ENCODE measurements at places on chromosomes 3 and 15.

DNA sequence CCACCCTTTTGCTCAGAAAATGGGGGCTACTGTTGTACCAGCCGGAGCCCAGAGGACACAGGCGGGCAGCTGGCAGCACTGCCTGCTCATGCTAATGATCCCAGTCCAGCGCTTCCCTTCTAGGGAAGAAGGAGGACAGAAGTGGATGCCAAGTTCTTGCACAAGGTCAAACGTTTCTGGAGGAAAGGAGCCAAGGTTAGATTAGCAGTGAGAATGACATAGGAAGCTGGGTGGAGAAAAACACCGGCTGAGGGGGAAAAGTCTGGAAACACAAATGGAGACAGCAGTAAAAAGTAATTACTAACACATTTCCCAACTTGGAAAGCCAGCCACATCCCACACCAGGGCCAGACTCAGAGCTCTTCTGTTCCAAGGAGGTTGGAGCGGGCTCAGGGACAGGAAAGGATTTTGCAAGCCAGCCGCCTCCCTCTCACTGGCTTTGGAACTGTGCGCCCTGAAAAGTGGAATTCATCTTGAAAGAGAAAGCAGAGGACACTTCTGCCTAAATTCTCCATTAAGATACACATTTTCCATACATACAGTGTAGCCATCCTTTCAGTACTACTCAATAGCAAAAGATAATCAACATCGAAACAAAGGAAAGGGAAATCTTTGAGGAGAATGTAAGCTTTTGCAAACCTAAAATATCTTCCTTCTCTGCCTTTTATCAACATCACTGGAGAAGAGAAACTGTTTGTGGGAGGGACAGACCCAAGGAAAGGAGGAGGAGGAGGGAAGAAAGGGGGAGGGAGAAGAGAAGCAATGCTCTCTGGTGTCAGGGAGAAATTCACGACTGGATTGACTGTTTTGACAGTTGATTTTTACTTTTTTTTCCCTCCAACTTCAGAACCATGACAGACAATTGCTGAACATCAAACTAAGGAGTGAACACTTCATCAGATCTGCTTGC is 133.6 kb downstream of the CD47 start:
- peak; percentile 69 for DNase-seq

GRCh38 chr3:153028381-153028780 is 133.6 kb upstream of the RAP2B start:
- no peak for DNase-seq

DNA sequence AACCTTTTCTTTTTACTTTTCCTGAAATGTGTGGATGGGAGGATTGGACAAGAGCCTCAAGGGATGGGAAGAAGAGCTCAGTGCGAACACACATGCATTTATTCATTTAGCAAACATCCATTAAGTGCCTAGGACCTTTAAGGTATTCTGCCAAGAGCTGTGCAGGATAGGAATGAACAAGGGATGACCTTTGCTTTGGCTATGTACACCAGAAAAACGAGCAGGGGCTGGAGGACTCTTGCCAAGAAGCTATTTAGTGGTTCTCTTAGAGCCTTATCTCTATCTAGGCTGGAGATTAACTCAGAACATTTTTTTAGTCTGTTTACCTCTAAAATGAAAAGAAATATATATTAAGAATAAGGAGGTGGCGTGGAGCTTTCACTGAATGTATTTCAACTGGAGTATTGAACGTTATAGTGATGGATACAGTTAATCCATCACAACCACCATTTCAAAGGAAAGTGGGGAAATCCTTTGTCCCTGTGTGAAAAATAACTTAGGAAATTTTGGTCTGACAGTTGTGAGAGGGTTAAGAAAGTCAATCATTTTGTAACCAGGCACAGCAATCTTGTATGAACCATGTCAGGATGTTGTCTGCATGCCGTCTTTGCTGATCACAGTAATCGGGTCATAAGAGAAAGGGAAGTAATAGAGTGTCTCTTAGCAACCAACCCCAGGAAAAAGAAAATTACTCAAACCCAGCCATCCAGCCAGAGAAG is 279.0 kb downstream of the LPP start:
- no peak for DNase-seq

- DNase-seq = no peak
These were observed 9.1 kb downstream of the CDAN1 start for GRCh38 chr15:42727750-42728381.

GRCh38 chr3:18077128-18077840 is 334.9 kb upstream of the TBC1D5 start:
- DNase-seq = no peak

DNA sequence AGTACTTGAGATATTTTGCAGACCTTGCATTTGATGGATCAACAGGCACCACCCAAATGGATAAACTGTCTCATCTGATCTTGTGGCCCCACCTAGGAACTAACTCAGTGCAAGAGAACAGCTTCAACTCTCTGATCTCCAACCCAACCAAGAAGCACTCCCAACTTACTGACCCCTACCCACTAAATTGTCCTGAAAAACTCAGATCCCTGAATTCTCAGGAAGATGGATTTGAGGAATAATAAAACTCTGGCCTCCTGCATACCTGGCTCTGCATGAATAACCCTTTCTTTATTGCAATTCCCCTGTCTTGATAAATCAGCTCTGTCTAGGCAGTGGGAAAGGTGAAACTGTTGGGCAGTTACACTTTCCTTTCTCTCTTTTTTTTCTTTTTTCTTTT is 247.9 kb downstream of the ZPLD1 start:
- no peak for DNase-seq

- no peak for DNase-seq
These were observed 2.4 kb downstream of the ROBO2 start for GRCh38 chr3:77042343-77042742.

GRCh38 chr15:31270767-31271166 is 55.9 kb upstream of the KLF13 start:
- no peak for DNase-seq

GRCh38 chr15:67013696-67014095 is 51.7 kb upstream of the SMAD3 start:
- no peak for DNase-seq

GRCh38 chr3:157231071-157231470 is 71.1 kb upstream of the CCNL1 start:
- DNase-seq = no peak

DNA sequence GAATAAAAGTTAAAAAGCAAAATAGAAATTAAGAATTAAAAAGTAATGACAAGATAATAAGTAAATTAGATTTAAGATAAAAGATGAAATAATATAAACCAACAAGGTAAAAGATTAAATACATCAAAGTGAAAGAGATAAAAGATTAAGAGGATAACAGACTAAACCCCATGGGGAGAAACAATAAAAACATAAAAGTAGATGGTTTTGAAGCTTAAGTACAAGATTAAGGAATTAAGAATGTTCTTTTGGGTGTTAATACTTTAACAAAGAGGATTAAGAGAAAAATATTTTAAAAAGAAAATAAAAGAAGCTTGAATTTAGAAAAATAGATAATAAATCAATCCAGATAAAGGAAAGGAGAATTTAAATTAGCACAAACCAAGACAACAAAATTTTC is 85.4 kb downstream of the SQOR start:
- DNase-seq = no peak

GRCh38 chr15:44308415-44308814 is 19.9 kb downstream of the GOLM2 start:
- DNase-seq = no peak

GRCh38 chr3:50554553-50554952 is 13.0 kb downstream of the C3orf18 start:
- no peak for DNase-seq

GRCh38 chr3:19596408-19596807 is 337.6 kb downstream of the EFHB start:
- no peak for DNase-seq

DNA sequence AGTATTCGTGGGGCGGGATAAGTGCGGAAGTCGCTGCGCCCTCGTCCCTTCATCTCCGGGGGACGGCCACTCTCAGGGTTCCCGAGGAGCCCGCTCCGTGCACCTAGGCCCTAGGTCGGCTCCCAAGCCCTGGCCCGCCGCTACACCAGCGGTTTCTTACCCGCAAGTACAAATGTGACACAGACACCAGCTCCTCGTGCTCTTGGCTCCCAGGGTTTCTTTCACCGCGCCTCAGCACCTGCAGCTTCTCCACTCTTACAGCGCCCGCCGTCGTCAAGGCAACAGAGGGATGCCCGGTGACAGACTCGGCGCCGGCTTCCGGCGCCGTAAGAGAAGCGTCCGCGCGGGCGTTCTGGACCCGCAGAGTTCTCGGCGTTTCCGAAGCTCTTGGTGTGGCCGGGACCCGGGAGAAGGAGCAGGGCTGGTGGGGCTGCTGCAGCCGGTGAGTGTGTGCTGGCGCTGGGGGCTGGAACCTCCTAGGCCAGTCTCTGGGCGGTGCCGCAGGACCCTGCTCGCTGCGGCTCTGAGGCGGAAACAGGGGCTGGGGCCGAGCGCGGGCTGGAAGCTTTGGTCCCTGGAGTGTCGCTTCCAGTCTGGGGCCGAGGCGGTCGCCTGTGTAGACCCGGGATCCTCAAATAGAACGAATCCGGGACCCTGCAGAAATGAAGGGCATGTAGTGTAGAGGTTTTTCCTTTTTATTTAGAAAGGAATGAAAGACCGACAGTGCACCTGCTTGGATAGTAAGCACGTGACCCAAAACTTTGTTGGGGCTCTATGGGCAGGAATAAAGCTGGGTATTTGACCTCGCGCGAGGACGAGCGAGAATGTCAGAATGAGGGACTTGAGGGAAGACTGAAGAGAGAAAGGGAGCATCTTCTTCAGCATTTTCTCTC is 155.4 kb upstream of the GOLGA6L4 start:
- DNase-seq = peak; percentile 41

DNA sequence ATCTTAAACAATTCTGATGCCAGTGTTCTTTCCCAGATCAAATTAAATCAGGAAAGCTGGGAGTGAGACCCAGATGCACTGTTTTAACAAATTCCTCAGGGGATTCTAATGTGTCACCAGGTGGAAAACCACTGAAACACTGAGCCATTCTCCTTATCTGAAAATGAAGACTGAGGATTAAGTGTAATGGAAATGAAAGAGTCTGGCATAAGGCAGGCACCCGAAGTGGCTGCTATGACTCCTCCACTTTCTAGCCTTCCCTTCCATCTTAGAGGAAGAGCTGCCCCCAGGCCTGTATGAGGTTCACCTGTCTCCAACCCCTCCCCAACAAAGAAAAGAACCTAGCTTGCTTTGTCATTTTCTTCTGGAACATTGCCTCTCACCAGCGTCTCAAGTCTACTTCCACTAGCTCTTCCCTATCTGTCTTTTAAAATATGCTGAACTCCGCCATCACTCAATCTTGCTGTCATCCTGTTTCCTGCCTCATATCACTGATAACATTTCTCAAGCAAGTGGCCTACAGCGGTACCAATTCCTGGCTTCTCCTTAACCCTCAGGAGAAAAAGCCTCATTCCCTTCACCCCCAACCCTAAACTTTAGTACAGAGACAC is 13.7 kb upstream of the ABHD2 start:
- no peak for DNase-seq

DNA sequence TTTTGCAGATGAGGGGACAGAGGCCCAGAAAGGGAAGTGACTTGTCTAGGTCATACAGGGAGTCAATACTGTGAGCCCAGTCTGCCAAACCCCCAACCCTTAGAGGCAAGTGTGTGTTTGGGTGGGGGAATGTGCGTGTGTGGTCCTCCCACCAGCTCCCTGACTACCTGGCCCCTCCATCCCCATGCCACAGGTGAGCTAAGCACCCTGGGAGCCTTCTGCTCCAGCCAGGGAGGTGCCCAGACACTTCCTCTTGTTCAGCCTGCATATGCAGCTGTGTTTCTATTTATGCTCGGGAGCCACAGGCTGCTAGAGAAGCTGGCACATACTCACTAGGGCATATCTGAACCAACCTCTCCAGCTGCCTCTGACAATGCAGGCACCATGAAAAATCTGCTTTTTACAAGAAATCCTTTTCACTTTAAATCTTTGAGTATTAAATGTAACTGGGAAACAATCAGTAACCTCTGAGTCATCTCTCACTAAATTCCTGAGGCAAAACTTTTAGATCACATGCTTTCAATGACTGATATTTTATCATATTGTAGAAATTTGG is 20.7 kb downstream of the TBC1D2B start:
- no peak for DNase-seq

DNA sequence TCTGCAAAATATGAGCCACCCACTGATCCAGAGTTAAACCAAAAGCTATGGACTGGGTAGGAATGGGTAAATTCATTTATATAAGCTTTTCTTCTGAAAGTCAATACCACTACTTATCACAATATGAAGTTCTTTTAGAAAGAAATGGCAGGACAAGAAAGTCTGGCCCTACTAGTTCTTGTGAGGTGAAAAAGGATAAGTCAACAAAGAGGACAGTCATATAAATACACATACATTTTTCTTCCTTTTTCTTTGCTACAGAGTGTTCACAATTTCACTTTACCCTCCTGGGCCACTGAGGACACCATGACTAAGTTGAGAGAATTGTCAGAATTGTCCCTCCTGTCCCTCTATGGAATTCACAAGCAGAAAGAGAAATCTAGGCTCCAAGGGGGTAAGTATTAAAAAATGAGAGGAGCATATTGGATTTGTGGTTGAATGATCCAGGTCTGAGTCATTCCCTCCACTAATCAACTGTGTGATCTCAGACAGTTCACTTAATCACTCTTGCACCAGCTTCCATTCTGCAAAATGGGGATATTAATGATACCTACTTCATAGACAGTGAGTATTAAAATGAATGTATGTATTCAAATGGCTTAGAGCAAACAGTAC is 27.6 kb downstream of the ACP3 start:
- DNase-seq = no peak

GRCh38 chr3:21466476-21466875 is 284.5 kb downstream of the ZNF385D start:
- DNase-seq = no peak

DNA sequence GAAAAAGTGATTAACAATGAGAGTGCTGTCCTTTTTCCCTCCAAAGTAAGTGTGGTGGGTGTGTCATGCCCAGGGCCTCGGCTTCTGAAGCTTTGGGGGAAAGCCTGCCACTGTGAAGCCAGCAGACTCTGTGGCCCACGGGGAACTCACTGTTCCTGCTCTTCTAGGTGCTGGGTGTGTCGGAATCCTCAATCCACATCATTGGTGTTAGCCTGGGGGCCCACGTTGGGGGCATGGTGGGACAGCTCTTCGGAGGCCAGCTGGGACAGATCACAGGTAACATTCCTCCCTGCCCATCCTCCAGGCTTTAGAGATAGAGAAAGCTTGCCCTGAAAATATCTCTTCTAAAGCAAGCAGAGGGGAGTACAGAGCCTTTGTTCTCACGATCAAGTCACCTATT is 11.6 kb downstream of the PLA1A start:
- DNase-seq = no peak

DNA sequence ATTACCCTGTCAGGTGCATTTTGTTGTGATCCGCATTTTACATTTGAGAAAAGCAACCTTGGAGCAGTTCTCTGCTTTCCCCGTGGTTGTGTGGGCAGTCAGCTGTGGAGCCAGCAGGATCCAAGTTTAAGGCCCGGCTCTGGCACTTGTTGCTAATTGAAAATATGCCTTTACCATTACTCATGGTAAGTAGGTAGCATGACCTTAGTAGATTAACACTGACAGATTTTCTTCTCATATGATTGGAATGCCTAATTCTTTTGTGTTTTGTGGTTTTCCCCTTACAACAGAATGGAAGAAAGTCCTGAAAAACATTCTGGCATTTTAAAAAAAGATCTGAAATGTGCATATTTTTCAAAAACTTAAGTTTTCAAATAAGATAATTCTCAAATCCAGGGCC is 246.5 kb upstream of the LRRN1 start:
- DNase-seq = no peak

GRCh38 chr3:20692675-20693074 is 506.7 kb upstream of the SGO1 start:
- no peak for DNase-seq

Measured in caudate nucleus (tissue), 63 donors.